Activated CD4-positive, alpha-beta T cell treated with anti-CD3 and anti-CD28 coated beads, Interleukin-2, amount 50 U/mL, for 48 hours (primary cell): ENCODE measurements at places on chromosomes 5 and 9.
A peak's percentile ranks its signal among the peaks of the same experiment; 100 is the strongest.

DNA sequence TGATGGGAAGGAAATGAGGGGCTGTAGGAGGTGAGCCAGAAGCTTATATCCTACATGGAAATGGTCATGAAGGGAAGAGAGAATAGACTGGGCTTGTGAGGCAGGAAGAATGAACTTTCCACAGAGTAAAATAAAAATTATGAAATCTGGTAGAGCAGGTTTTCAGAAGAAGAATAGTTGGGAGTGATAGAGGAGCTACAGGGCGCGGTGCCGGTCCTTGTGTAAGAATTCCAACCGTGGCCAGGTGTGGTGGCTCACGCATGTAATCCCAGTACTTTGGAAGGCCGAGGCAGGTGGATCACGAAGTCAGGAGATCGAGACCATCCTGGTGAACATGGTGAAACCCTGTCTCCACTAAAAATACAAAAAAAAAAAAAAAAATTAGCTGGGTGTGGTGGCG lies 8.9 kb upstream of the UNC13B start:
- no peak for DNase-seq

DNA sequence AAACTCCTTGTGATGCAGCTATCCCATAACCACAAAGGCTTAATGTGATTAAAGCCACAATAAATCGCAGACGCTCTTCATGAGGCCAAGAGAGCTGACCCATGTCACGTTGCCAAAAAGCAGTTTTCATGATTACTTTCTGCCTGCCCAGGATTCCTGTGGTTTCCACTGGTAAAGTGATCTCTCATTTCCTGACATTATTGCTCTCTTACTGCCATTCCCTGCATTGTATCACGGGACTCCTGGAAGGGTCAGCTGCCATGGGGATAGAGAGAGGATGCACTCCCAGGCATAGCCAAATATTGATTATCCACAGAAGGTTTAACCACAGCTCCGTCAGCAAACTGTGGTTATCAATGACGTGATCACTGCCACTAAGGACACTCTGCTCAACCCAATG lies 103.8 kb upstream of the SLC1A3 start:
- no peak for DNase-seq

GRCh38 chr5:169089343-169089742 lies 211.6 kb downstream of the SLIT3 start:
- no peak for DNase-seq

GRCh38 chr9:91033797-91034196 lies 232.2 kb downstream of the SYK start:
- peak; percentile 87 for DNase-seq

GRCh38 chr5:128844354-128844923 lies 120.8 kb upstream of the SLC27A6 start:
- no peak for DNase-seq

DNA sequence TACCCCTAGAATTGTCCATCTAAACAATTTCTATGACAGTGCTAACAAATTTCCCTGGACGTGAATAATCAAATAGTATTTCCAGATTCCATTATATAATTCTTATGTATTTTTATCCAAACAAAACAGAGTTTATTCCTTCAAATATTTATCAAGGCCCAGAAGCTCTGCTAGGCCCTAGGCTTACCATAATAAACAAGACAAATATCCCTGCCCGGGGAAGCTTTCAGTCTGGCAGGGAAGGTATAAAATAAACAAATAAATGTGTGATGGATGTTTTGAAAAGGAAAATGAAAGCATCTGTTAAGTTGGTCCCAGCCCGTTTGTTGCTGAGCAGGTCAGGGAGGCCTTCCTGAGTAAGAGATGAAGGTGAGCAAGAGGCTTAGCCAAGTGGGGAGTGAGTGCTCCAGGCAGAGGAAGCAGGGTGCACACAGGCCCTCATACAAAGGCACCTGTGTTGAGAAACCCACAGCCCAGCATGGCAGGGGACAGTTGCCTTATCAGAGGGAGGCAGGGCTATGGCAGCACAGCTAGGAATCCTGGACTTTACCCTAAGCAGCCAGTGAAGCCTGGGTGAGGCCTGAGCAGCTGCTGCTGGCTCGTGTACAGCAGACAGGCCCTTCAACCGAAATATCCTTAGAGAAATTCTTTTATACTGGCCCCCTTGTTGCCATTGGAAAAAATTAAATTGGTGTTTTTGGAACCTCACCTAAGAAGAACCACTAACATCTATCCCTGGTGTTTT lies 7.7 kb upstream of the SLC35D2 start:
- no peak for DNase-seq

- no peak for DNase-seq
Observed at GRCh38 chr5:127400539-127400938, 109.9 kb downstream of the MEGF10 start.

DNA sequence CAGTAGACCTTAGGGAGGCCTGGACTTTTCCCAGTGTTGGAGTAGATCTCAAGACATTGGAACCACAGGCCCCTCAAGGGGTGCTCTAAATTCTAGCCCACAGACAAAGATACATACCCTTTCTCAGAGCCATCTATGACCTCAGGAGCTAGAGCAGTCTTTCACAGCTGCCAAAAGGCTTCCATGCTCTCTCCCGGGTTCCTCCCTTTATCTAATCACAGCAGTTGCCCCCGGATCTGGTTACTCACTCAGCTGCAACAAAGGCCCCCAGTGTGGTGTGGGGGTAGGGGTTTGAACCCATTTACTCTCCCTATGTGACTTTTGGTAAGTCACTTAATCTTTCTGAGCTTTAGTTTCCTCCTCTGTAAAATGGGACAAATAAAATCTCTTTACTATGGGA lies 27.0 kb downstream of the POU4F3 start:
- no peak for DNase-seq

- no peak for DNase-seq
Observed at GRCh38 chr5:29089591-29090130, 2051.3 kb upstream of the CDH9 start.

DNA sequence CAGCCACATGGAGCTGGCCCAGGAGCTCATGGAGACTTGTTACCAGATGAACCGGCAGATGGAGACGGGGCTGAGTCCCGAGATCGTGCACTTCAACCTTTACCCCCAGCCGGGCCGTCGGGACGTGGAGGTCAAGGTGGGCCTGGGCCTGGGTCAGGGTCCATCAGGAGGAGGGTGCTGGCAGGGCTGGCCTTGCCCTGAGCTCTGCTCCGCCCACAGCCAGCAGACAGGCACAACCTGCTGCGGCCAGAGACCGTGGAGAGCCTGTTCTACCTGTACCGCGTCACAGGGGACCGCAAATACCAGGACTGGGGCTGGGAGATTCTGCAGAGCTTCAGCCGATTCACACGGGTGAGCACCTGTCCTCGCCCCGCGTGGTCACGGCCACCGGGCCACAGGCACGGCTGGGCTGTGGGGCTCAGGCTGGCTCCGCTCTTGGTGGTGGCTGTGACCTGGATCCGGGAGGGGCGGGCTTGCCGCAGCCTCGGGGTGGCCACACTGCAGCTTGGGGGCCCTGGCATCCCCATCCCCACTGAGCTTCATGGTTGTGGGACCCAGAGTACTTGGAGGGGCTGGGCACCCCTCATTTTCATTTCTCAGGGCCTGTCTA lies 7.1 kb downstream of the DPP7 start:
- no peak for DNase-seq

DNA sequence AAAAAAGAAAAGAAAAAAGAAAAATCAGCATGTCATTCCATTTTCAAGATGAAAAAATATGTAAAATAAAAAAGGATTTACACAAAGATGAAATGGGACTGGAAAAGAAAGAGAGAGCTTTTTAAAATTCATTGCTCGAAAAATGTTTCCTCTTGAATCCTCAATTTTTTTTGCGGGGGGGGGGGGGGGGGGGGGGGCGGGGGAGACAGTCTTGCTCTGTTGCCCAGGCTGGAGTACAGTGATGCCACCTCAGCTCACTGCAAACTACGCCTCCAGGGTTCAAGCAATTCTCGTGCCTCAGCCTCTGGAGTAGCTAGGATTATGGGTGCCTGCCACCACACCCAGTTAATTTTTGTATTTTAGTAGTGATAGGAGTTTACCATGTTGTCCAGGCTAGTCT lies 16.5 kb downstream of the PFDN1 start:
- no peak for DNase-seq

DNA sequence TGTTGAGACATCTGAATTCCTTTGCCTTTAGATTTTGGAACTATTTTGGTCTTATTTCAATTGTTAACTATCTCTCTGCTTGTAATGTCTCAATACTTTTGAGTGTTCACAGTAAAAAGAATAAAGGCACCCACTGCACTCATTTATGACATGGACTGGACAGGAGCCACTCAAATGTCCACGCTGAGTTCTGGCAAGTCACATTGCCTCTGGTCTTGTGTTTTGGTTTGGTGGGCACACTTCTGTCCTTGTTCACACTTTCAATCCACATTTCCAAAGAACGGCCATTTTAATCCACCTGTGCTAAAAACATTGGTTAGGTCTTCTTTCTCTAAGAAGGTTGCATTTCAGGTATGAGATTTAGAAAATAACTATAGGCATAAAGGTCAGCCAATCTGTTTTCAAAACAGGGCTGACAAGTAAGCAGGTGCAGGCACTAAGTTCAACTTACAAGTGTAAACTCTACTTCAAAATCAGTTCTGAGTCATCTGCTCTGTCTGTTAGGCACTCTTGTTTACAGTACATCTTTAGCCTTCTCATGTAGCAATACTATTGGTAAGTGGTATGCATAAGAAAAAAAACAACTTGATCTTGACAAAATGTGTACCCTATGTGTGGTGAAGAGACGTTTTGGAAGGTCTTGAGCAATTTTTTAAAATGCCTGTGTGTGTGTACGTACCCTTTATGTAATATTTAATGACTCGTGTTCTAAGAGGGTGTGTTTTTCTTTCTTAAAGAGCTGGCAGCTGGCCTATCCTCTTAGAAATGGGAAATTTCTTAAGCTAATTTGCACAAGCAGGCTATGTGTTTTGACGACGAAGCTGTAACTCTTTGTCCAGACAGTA lies 31.5 kb upstream of the ZFAND5 start:
- DNase-seq: no peak

GRCh38 chr5:66080664-66081063 lies 63.4 kb upstream of the SREK1 start:
- no peak for DNase-seq

GRCh38 chr5:119354537-119355243 lies 1.1 kb upstream of the TNFAIP8 start:
- no peak for DNase-seq

GRCh38 chr5:53350991-53351770 lies 129.2 kb upstream of the FST start:
- DNase-seq: no peak

DNA sequence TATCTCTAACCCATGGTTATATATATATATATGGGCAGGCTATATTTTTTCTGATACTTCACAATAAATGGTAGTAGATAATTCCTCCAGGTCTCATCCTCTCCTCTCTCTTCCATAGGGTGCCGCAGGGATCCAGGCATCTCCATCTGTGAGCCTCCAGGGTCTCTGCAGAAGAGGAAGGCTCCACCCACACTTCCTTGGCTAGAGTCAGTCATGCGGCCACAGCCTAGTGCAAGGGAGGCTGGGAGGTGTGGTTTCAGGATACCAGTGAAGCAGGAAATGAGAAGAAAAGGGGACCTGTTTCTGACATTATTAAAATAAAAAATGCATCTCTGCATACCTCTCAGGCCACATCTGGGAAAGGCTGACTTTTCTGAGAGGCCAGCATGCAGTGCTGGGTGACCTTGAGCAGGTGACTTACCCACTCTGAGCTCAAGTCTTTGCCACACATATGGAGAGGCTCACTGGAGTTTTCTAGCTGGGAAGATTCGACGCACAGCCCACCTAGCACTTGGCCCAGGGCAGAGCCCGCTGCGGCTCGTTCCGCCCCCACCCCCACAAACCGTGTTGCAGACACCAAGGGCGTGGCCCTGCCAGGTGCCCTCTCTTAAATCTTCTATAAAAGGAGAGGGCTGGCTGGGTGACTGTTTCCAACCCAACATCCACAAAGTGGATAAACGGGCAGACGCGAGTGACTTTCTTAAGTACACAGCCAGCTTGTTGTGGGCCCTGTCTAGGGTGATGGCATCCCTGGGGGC lies 47.9 kb downstream of the OLFM1 start:
- DNase-seq: no peak

GRCh38 chr5:175836737-175837136 lies 34.6 kb upstream of the CPLX2 start:
- DNase-seq: no peak

GRCh38 chr9:130902204-130903185 lies 5.9 kb upstream of the QRFP start:
- no peak for DNase-seq

DNA sequence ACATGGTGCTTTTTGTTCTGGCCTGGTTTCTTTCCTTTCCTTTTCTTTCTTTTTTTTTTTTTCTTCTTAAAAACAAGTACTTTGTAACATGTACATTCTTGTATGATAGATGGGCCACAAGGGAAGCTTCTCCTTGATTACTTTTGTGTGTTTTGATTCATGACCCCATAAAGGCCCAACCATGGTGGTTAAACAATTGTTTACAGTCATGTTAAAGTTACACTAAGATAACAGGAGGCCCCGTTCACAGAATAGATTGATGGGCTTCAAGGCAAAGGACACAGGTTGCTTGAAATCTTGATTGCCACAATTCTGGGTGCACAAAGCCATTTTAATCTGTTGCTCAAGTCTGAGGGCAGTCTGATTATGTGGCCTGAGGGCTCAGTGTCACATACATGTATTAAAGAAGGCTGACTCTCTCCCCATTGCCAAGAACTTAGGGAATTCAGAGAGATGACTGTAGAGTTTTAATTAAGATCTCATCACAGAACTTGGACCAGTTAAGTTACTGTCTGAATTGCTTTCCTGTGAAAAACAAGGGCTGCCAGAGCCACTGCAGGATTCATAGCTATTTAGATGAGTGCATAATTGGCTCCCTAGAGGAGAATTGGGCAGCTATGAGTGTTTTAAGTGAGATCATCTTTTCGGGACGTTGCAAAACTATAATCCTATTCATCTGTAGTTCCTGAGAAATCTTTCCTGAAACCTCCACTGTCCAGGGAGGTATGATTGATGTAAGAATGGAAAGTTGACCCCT lies 163.4 kb downstream of the TLE4 start:
- DNase-seq: no peak

GRCh38 chr9:69599232-69599971 lies 72.8 kb downstream of the APBA1 start:
- no peak for DNase-seq

DNA sequence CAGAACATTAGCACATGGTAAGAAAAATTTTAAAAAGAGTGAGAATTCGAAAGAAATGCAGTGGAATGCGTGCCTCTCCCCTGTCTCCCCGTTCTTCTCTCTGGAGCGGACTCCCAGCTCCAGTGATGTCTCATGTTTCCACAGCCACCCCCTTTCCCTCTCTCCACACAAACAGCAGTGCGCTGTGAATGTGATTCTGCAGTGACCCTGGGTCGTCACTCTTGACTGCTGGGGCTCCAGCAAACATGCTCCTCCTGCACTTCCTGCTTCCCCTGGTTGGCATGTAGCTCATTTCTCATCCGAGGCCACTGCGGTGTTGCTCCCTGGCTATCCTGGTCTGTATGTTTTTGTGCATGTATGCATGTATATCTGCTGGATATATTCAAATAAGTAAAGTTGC lies 13.3 kb downstream of the PHF2 start:
- no peak for DNase-seq

GRCh38 chr5:139494256-139494655 lies 11.7 kb upstream of the STING1 start:
- DNase-seq: no peak
